ENCODE measurements at places on chromosomes 11 and 22.

DNA sequence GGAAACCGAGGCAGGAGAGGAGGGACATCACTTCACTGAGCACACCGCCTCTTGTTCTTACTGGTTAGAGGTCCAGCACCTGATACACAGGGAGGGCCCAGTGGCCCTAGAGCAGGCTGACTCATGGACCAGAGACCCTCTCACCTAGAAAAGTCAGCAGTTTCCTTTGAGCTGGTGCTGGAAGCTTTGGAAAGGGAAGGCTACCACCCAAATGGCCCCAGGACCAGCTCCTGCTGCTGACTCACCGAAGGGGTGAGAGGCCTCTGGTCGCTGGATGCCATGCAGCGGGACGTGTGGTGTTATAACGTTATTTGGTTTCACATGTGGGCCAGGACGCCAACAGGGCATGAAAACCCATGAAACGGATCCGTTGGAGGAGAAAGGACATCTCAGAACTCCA lies 3.8 kb downstream of the NADSYN1 start:
- DNase-seq: no peak

GRCh38 chr11:33443684-33444083 lies 186.5 kb downstream of the HIPK3 start:
- DNase-seq: no peak

DNA sequence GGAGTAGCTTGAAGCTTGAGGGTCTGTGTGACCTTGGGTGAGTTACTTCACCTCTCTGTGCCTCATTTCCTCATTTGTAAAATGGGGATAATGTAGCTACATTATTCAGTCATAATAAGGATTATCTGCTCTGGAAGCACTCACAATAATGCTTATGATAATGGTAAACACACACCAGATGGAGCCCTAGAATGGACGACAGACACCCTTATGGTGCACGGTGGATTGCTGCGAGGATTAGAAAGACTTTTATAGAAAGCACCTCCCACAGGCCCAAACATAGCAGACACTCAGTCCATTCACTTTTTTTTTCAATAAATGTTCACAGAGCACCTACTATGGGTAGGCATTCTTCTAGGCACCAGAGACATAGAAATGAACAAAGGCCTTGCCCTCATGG lies 53.8 kb downstream of the LARGE1 start:
- DNase-seq: no peak

- no peak for DNase-seq
Measured at GRCh38 chr22:19124377-19124776, 2.2 kb upstream of the DGCR2 start.

GRCh38 chr22:37166675-37167066 lies 17.0 kb upstream of the IL2RB start:
- peak; percentile 65 for DNase-seq

DNA sequence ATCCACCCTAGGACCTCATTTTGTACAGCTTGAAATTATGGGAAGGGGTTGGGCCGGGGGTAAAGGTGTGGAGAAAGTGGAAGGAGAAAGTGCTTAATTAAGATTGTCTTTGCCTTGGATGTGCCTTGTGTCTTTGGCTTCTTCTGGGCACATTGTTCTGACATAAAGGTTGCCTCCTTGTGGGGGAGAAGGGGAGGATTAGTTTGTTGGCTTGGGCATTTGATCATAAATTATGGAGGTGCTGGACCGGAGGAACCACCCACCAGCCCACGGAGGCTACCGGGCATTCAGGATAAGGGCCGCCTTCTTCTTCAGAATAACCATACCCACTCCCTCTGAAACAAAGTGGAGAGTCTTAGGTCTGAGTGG lies 1.3 kb downstream of the PAFAH1B2 start:
- peak; percentile 32 for DNase-seq

GRCh38 chr11:40435344-40435743 lies 1024.1 kb downstream of the LRRC4C start:
- DNase-seq: no peak

- no peak for DNase-seq
Measured at GRCh38 chr11:65915101-65915820, 3.6 kb downstream of the C11orf68 start.

- no peak for DNase-seq
Measured at GRCh38 chr22:50169774-50170341, 673 bp upstream of the PANX2 start.

- no peak for DNase-seq
Measured at GRCh38 chr22:43996170-43996980, 27.7 kb upstream of the PARVB start.

GRCh38 chr22:41931701-41932269 lies 5.2 kb upstream of the TNFRSF13C start:
- no peak for DNase-seq

GRCh38 chr22:40193429-40194421 lies 16.0 kb downstream of the TNRC6B start:
- peak; percentile 34 for DNase-seq

GRCh38 chr11:118132385-118133151 lies 20.1 kb downstream of the SCN4B start:
- DNase-seq: no peak

- peak; percentile 94 for DNase-seq
Measured at GRCh38 chr11:114162719-114163123, 103.2 kb downstream of the ZBTB16 start.

All from IMR-90 (cell line).